Activated CD4-positive, CD25-positive, alpha-beta regulatory T cell treated with anti-CD3 and anti-CD28 coated beads, Interleukin-2, amount 50 U/mL, for 72 hours (primary cell): ENCODE measurements at places on chromosomes 11 and 22.

GRCh38 chr22:50016988-50017700, 4.6 kb upstream of the IL17REL start:
- DNase-seq, result peak; percentile 76

DNA sequence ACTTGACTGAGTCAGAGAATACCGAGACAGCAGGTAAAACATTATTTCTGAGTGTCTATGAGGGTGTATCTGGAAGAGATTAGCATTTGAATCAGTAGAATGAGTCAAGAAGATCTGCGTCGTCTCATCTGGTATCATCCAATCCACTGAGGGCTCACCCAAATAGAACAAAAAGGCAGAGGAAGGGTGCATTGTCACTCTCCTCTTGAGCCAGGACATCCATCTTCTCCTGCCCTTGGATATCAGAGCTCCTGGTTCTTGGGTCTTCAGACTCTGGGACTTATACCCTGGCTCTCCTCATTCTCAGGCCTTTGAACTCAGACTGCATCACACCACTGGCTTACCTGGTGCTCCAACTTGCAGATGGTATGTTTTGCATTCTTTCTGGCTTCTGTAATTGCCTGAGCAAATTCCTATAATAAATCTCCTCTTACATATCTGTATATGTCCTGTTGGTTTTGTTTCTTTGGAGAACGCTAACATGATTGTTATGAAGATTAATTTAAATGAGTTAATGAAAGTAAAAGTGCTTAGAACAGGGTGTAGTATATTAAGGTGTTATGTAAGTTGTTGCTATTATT, 49.3 kb downstream of the ME3 start:
- no peak for DNase-seq

DNA sequence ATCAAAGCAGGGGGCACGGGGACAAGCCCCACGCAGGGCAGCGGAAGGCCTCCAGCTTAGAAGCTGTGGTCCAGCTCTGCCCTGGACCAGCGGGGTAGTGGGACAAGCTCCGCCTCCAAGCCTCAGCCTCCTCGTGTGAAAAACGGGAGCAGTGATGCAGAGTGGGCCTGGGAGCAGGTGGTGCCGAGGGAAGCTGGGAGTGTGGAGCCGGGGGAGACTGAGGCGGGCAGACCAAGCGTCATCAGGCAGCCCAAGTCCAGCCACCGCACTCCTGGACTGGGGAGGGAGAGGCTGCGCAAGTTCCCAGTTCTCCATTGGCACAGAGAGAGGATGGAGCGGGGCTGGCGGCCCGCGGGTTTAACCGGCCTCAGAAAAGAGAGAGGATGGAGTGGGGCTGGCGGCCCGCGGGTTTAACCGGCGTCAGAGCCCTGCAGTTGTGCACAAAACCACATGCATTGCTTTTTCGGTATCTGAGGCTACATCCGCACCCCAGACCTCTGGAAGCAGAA, 68.1 kb upstream of the PHF21B start:
- no peak for DNase-seq

GRCh38 chr11:83181815-83182214, 11.7 kb upstream of the ANKRD42 start:
- no peak for DNase-seq

- DNase-seq, result no peak
Observed at GRCh38 chr11:14095882-14096281, 133.4 kb downstream of the SPON1 start.

DNA sequence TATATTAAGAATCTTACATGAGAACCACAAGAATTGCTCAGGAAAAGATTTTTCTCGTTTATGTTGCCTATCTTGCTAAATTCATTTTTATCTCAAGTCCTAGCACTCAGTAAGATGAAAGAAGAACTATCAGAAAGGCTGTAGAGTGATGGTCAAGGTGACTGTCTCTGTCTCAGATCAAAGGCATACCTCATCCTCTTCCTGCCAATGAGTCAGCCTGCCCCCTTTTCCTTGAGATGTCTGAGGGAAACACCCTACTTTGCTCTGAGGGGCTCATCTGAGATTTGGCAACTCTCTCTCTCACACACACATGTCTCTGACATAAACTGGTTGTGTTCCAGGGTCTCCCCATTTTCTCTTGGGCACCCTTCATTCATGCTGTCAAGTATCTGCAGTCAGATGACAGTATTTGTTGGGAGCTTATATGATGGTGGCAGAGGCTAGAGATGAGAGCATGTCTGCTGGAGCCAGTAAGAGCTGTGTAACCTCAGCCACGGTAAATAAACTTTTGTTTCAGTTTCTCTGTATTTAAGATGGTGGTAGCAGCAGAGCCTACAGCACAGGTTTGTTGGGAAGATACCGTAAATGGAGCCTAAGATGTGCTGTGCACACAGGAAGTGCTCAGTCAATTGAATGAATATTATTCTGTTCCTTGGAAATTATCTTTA, 1.6 kb downstream of the MMP27 start:
- DNase-seq, result no peak

- DNase-seq, result no peak
Observed at GRCh38 chr22:45082795-45083194, 73.0 kb upstream of the PHF21B start.

DNA sequence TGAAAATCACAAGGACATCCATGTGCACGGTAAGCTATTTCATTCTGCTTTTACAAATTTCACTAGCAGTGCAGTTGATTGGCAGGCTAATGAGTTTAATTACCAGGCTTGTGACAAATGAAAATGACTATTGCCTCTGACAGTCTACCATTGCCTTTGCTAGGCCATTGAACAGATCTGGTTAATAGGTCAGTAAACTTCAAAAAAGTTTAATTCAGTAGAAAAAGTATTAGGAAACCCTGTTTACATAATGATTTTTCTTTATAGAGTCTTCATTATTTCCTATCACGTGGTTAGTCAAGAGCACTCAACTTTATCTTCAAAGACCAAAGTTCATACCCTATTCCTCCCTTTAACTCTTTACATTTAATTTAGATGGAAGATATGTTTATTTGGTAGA, 77.0 kb downstream of the PRMT3 start:
- DNase-seq, result no peak

GRCh38 chr11:6300325-6300724, 20.0 kb downstream of the CAVIN3 start:
- DNase-seq, result no peak

GRCh38 chr11:118214210-118214914, 10.4 kb downstream of the JAML start:
- DNase-seq, result no peak

DNA sequence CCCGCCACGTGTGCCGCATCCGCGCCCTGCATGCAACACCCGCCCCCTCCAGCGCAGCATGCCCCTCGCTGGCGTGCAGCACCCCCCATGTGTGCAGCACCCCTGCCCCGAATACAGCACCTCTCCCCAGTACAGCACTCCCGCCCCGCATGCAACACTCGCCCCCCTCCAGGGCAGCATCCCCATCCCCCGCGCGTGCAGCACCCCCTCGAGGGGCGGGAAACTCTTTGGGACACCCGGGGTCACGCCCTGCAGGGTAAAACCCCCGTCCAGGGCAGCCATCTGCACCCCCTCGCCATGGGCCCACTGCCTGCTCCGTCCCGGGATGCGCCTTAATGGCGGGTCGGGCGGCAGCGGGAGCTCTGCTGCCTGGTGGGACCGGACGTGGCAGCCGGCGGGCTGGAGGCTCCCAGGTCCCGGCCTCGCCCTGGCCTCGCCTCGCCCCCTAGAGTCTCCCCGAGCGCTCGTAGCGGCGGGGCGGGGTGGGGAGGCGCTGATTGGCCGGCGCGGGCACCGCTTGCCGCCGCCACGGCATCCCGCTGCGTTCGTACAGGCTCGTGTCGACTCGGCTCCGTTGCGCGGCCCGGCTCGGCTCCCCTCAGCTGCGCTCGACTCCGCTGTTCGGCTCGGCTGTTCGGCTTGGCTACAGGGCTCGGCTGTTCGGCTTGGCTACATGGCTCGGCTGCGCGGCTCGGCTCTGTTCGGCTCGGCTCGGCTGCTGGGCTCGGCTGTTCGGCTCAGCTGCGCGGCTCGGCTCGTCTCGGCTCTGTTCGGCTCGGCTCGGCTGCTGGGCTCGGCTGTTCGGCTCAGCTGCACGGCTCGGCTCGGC, 417 bp upstream of the BRSK2 start:
- DNase-seq, result peak; percentile 93

GRCh38 chr11:77800449-77800848, 20.1 kb downstream of the RSF1 start:
- DNase-seq, result no peak

DNA sequence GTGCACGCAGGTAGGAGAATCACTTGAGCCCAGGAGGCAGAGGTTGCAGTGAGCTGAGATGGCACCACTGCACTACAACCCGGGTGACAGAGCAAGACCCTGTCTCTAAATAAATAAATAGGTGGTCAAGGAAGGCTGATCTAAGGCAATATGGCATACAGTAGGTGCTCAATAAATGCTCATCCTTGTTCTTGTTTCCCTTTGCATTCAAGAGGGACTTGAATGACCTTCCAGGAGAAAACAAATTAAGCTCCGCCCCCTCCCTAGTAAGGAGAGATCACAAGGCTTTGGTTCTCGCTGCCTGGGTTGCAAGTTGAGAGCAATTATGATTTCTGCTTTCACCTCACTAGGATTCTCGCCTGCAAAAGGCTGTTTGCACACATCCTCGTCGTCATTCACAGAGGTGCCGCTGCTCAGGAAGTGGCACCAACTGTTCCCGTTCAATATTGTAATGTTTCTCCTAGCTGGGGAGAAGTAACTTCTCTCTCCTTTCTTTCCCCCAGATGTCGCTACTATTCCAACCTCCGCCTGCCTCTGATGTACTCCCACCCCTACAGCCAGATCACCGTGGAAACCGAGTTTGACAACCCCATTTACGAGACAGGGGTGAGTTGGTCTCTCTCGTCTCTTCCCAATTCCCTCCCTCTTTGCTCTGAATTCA, 51.8 kb upstream of the ASPHD2 start:
- DNase-seq, result no peak

GRCh38 chr11:79594834-79595233, 154.0 kb upstream of the TENM4 start:
- no peak for DNase-seq

DNA sequence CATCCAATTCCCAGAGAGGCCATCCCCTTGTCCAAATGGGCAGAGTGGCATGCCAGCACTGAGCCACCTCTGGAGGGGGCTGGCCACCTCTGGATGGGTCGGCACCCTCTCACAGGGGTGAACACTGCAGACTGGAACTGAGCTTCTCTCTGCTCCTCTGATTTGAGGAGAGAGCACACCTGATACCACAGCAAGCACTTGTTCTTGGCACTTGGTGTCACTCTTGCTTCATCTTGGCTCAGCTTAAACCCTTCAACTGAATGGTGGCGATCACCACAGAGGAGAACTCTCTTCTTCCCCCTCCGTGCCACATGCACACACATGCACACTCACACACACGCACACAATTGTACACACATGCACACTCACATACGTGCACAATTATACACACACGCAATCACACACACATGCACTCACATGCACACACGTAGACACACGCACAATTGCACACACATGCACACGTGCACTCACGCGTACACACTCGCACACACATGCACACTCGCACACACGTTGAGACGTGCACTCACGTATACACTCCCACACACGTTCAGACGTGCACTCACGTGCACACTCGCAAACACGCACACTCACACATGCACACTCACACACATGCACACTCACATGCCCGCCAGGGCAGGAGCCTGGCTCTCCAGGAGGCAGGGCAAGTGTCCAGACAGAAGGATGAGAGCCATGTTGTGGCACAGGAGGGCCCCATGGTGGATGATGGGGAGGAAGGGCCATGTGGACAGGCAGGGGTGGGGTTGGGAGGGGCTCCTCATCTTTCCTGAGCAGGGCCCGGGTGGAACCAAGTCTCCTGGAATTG, 23.4 kb downstream of the OVOL1 start:
- DNase-seq, result no peak

GRCh38 chr11:120659076-120659475, 147.5 kb downstream of the GRIK4 start:
- DNase-seq, result no peak

- no peak for DNase-seq
Observed at GRCh38 chr11:12271826-12272366, 105.5 kb upstream of the PARVA start.

- no peak for DNase-seq
Observed at GRCh38 chr11:9868641-9869040, 204.8 kb downstream of the SWAP70 start.

DNA sequence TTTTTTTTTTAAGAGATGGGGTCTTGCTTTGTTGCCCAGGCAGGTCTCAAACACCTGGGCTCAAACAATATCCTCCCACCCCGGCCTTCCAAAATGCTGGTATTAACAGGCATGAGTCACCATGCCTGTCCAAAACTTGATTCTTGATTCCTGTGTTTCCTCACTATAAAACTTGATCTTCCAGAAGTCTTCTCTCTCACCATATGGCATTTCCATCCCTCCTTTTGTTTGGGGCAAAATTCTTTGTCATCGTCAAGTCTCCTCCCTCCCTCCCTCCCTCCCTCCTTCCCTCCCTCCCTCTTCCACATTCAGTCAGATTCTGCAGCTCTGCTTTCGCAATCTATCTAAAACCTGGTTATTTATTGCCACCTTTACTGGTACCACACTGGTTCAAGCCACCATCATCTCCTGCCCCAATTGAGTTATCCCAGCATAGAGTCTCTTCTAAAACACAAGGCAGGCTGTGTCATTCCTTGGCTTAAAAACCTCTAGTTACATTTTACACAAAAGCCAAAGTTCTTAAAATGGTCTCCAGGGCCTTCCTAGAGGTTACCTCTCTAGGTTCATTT, 65.0 kb upstream of the HORMAD2 start:
- DNase-seq, result no peak

DNA sequence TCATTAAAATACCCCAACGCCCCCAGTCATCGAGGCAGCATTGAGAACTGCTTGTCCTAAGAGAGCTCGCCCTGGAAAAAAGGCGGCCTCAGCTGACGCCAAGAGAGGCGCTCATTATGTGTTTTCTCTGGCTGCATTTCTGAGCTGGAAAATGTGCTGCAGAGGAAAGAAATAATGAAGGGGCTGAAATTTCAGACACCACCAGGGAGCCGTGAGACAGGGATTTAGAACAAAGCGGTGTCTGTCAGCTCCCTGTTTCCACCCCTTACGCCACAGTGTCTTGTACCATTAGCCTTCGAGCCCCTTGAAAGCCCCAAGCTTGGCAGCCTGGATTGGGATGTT, 14.4 kb downstream of the USH1C start:
- DNase-seq, result no peak

- DNase-seq, result no peak
Observed at GRCh38 chr11:22341588-22341931, 3.4 kb downstream of the SLC17A6 start.

GRCh38 chr11:134562941-134563471, 151.0 kb upstream of the B3GAT1 start:
- no peak for DNase-seq

GRCh38 chr11:95138448-95138847, 48.8 kb downstream of the ENDOD1 start:
- DNase-seq, result no peak

- no peak for DNase-seq
Observed at GRCh38 chr11:117177534-117178209, 871 bp upstream of the SIDT2 start.
